ENCODE measurements at places on chromosomes 7 and 10.

DNA sequence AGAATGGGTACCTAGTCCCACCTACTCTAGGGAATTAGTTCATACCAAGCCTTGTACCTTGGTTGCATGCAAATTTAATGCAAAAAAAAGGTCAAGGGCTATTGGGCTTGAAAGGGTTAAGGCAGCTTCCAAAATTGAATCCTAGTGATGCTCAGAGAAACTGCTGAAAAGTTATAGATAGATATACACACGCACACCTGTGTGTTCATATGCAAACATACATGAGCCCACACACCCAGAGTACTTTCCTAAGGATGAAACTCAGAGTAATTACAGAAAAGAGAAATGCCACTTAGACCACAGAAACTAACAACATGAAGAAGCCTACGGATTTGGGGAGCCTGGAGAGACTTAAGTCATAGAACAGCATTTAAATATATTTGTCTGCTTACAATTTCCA is 1.5 kb downstream of the SLC25A13 start:
- DNase-seq = no peak

- DNase-seq = no peak
Observed at GRCh38 chr10:129341087-129341486, 126.0 kb upstream of the MGMT start.

GRCh38 chr10:89887406-89887805 is 186.0 kb downstream of the KIF20B start:
- DNase-seq = no peak

DNA sequence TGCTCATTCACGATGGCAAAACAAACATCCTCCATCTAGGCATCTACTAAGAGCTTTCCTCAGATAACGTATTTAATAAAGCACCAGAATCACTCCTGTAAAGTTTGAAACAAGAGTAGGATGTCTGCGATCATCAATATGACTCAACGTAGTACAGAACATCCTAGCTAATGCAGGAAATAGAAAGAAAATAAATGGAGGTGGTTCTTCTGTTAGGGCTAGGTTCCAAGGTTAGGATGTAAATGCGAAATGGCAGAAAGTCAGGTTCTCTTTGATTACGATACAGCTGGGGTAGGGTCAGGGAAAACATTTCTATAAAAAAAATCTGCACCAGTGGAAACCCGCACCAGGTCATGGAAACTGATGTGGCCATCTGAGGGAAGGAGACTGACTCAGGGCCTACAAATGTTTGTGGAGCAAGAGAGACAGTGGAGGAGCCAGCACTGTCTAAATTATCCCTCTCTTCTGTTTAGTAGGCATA is 29.1 kb downstream of the CCDC6 start:
- DNase-seq = no peak

DNA sequence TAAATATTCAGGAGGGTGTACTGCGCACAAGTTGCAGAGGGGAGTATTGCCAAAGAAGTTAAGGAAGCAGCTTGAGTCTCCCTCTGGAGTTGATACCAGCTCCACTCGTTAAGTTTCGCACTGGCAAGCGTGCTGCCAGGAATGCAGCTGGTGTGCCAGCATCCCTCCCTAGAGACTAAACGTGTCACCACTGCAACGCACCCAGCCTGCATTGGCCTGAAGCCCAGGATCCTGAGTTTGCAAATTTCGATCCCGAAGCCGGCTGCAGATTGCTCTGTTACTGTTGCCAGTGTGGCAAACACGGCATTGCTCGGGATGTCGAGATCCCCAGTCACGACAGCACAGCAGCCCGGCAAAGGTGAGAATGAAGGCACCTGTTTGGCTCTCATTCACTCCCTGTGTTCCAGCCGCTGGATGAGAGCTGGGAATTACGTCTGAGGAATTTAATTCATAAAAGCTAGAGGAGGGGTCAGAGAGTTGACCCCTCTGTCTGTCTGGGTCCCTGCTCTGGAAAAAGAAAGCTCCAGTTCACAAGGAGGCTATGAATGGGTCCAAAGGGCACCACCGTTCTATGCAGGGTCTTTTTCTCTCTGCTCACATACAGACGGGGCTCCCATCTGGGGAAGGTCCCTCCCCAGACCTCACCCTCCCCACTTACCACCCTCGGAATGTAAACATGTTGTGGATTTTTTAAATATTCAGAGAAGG is 61.0 kb downstream of the NRP1 start:
- no peak for DNase-seq

DNA sequence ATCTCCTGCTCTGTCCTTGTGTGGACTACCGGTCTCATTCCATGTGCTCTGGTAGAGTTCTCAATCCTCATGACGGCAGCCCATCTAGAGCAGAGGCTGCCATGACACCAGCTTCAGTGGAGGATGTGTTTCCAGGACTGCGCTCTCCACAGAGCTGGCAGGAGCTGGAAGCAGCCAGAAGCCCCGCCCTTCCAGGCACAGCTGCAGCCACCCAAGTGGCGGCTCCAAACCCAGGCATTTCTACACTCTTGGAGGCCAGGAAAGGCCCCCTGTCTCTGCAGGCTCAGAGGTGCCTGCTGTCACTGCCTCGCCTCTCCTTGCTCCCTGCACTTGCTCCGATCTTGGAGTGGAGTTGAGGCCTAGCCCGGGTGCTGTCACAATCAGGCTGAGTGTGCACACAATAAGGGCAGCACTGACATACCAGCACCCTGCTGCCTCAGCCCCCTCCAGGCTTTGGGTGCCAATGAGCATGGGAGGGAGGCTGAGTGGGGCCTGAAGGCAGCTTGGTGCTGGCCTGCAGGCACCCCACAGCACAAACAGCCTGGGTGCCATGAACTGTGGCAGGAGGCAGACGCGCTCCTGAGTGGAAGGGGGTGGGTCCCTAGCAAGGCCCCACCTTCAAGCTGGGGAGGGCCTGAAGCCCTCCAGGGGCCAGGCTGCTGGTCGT is 122.1 kb downstream of the LRRN3 start:
- no peak for DNase-seq

GRCh38 chr7:867406-868188 is 8.8 kb upstream of the GET4 start:
- no peak for DNase-seq

- DNase-seq = no peak
Observed at GRCh38 chr7:28815369-28815927, 142.7 kb downstream of the TRIL start.

DNA sequence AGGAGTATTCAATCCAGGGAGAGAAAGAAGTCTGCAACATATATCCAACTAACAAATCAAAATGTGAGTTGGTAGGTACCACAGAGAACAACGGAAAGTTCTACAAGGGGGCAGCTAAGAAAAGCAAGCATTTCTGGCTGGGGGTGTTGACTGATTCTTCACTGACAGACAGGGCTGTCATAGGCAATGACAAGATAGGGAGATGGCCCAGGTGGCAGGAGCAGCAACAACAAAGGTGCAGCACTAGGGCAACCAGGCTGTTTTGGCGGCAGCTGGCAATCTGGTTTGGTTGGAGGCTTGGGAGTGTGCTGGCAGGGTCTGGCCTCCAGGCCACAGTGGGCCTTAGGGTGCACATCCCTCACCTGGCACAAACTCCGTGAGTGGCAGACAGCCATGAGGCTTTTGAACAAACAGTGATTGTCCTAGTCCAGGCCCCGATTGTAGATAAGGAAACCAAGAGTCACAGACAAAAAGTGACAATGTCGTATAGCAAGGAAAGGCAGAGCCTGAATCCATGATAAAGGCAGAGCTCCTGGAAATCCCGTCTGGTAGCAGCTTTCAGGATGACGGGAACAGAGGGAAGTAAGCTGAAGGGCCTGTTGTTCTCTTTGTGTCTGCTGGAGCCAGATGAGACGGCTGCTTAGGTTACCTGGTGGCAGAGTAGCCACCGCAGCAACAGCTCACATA is 28.4 kb downstream of the DPCD start:
- peak; percentile 53 for DNase-seq

DNA sequence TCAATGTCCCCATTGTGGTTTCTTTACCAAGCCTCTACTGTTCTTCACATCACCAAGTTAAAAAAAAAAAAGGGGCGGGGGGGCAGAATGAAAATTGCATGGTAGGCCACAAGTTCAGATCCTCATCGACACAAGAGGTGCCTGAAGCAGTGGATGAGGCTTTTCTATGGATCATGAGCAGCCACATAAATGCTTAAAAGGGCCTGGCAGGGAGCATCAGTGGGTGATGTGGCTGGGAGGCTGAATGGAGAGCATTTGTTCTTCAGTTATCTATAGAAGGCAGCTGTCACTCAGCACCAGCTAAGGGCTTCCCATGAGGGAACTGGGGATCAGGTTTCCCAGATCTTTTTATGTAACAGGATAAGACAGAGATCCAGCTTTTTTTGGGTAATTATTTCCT is 117.9 kb downstream of the CFTR start:
- DNase-seq = peak; percentile 20

DNA sequence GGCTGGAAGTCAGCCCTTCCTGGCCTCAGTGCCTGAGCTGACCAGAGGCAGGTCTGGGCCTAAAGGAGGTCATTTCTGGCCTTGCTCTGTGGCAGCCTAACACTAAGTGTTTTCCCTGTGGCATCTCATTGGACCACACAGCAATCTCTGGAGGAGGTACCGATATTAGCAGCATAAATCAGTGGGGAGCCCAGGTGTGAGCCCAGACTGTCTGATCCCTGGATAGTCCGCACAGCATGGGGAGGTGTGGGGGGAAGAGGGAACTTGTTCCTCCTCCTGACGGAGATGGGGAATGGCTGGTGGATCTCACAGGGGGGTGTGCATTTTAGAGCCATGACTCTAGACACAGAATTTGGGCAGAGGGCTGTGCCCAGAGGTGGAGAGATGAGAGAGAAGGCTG is 11.0 kb upstream of the PPIF start:
- peak; percentile 55 for DNase-seq

- no peak for DNase-seq
Observed at GRCh38 chr7:90980545-90980944, 283.7 kb upstream of the FZD1 start.

DNA sequence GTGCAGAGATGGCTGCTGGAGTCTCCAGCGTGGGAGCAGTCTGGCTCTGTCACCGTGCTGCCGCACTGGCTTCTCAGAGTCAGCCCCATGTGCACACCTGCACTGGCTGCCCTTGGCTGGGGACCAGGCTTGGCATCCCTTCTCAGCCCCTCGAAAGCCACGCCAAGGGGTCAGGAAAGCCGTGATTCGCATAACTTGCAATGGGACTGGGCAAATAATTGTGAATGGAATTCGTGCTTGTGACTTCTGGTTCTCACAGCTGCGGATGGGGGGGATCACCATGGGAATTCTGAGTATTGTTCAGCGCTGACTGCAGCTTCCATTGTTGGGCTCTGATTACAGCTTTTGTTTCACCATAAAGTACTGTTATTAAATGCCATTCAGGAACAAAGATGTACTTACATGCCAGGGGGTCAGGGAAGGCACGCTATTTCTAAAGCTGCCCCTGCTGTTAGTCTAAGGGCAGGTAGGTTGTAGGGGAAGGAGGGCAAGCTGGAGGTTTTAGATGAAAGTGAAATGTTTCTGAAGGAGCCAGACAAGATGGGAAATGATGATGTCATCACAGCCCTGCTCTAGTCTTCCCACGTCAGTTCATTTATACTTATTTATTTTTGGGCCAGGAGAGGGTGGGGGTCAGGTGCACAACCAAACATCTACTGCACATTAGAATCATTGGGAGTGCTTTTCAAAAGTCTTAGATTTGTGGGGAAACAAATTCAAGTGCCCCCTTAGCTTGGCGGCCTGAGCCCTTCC is 5.8 kb upstream of the PLEKHA1 start:
- DNase-seq = peak; percentile 43

GRCh38 chr10:44818701-44819127 is 92.4 kb upstream of the TMEM72 start:
- DNase-seq = peak; percentile 47

GRCh38 chr10:8071666-8072065 is 17.2 kb downstream of the GATA3 start:
- no peak for DNase-seq

DNA sequence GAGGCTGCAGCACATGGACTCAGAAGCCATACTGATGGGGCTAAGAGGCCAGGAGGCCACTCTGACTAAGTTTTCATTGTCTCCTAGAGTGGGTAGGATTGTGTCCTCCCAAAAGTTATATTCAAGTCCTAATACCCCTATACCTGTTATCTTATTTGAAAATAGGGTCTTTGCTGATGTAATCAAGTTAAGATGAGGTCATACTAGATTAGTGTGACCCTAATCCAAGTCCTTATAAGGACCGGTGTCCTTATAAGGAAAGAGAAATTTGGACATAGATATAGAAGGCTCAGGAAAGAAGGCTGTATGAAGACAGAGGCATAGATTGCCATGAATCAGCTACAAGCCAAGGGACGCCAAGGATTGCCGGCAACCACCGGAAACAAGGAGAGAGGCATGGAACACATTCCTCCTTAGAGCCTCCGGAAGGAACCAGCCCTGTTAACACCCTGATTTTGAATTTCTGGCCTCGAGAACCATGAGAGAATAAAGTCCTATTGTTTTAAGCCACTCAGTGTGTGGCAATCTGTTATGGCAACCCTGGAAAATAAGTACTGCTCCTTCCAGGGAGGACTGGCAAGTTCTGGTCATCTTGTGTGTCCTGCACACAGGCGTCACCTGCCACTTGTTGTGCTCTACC is 157.0 kb downstream of the EMX2 start:
- DNase-seq = no peak

- no peak for DNase-seq
Observed at GRCh38 chr10:78353636-78354035, 320.0 kb downstream of the RPS24 start.

- peak; percentile 71 for DNase-seq
Observed at GRCh38 chr10:128626397-128627000, 500.3 kb upstream of the MKI67 start.

GRCh38 chr7:27636326-27637006 is 26.2 kb downstream of the HIBADH start:
- no peak for DNase-seq

- DNase-seq = no peak
Observed at GRCh38 chr10:108957681-108958080, 965.6 kb downstream of the XPNPEP1 start.

GRCh38 chr10:19944911-19945663 is 128.9 kb downstream of the PLXDC2 start:
- no peak for DNase-seq

- no peak for DNase-seq
Observed at GRCh38 chr10:92809840-92810239, 38.5 kb upstream of the EXOC6 start.

DNA sequence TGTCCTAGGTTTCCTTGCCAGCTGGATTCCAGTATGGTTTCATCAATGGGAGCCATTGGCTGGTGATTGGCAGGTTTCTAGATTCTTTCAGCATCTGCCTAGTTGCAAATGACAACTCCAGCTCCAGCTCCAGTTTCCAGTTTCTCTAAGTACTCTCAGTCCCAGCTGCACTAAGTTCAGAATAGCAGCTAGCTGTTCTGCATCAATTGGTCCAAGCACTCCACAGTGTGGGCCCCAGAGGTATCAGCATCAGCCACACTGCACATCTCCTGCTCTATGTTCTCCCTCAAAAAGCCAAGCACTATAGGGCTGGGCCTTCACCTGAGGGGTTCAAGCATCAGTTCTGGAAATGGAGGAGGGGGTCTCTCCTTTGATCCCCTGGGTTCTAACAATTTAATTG is 143.4 kb downstream of the VPS50 start:
- no peak for DNase-seq

DNA sequence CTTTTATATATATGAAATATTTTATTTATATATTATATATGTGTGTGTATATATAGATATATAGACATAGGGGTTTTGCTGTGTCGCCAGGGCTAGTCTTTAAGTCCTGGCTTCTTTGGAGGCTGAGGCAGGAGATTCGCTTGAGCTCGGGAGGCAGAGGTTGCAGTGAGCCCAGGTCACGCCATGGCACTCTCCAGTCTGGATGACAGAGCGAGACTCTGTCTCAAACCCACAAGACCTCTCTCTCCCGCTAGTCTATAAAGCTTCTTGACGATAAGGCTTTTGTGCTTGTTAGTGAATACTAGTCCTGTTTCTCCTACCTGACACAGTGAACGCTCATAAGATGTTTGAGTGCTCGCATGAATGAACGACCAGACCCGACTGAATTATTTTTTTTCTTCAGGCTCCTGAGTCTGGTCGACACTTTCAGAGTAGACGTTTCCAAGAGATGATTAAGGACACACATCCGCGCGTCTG is 577 bp upstream of the DDX21 start:
- DNase-seq = peak; percentile 35
